ENCODE measurements at places on chromosomes 11 and 22.

GRCh38 chr11:123214940-123215339 is 19.9 kb upstream of the CLMP start:
- DNase-seq, result no peak

DNA sequence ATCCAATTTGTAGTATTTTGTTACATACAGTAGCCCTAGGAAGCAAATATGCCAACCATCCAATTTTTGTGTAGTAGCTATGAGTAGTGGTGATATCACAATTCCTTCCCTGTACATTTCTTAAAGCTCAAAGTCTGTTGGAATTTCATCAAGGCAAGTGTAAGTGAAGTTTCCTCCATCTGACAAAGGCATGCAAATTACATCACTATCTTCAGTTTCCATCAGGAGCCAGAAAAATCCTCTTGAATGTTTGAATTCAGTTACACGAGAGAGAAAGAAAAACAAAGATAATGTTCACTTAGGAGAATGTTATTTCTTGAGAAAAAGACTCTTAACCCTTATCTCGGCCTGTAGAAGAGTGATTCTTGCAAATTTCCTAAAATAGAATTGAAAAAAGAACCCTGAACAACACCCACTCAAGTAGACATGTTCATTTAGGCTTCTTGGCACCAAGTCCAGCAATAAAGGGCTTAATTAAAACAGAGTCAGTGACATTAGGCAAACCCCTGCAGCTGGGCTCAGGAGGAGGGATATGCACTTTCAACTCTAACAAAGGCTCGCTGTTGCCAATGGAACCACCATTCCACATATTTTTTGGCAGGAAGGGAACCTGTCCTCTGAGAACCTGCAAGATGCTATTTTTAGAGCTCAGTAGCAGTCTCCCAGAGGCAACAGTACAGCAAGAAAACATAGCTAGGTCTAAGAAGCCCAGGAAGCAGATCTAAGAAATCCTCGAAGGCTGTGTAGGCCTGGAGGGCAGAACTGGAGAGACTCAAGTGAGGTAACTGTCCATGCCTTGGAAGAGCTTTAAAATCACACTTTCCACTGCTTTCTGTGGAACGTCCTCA is 144.6 kb downstream of the CCDC81 start:
- DNase-seq, result no peak

DNA sequence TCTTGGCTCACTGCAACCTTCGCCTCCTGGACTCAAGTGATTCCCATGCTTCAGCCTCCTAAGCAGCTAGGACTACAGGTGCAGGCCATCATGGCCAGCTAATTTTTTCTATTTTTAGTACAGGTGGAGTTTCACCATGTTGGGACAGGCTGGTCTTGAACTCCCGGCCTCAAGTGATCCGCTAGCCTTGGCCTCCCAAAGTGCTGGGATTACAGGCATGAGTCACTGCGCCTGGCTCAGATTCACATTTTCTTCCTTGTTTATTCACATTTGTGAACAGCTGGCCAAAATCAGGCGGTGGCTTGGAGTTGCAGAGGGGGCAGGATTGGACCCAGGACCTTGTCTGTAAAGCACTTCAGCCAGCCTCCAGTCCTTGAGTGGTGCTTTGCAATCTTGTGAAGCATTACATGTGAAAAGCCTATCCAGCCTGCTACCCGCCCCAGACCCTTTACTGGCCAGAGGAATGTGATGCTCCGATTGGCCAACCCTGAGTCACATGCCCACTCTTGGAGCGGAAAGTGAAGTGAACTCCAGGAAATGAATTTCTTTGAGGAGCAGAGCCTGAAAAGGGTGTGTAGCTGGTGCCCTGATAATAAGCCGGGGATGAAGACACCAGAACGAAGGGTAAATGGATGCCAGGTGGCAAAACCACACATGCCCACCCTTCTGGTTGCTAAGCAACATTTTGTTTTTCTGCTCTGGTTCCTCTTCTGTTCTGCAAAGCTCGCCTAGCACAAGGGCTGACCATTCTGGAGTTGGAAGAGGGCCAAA is 62.6 kb upstream of the PTPRJ start:
- DNase-seq, result peak; percentile 92

GRCh38 chr11:76159983-76160661 is 46.2 kb downstream of the WNT11 start:
- DNase-seq, result no peak
